Ascending aorta (tissue), 2 donors: ENCODE measurements at places on chromosomes 13 and 19. TPM values are rescaled to one million over a fixed set of nuclear protein-coding genes. Genes with fewer than 3 reads are reported as not detected.
A peak's percentile ranks its signal among the peaks of the same experiment; 100 is the strongest.

GRCh38 chr13:94128430-94128829, 351.1 kb downstream of the DCT start:
- no peak for DNase-seq

DNA sequence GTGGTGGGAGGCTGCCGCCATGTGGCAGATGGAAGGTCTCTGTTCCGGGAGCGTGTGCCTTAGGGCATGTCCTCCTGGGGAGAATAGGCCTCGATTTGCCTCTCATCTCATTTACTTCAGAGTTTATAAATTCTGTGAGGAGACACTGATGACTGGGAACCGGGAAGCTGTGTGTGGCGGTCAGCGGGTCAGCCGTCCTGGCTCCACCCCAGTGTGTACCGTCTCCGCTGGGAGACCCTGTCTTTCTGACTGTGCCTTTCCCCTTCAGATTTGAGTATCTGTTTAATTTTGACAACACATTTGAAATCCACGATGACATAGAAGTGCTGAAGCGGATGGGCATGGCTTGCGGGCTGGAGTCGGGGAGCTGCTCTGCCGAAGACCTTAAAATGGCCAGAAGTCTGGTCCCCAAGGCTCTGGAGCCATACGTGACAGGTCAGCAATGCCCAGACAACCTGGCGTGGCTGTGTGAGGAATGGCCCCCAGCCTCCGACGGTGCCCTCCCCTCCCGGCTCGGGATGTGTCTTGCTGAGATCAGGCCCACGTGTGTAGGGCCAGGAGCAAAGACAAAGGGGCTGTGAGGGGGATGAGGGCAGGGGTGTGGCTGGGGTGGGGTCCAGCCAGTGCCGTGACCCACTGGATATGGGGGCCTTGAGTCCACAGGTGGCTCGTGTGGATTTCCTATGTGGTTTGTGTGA, 21.6 kb downstream of the ATP4B start:
- no peak for DNase-seq

OR7C1 gene
- not detected for total RNA-seq

DNA sequence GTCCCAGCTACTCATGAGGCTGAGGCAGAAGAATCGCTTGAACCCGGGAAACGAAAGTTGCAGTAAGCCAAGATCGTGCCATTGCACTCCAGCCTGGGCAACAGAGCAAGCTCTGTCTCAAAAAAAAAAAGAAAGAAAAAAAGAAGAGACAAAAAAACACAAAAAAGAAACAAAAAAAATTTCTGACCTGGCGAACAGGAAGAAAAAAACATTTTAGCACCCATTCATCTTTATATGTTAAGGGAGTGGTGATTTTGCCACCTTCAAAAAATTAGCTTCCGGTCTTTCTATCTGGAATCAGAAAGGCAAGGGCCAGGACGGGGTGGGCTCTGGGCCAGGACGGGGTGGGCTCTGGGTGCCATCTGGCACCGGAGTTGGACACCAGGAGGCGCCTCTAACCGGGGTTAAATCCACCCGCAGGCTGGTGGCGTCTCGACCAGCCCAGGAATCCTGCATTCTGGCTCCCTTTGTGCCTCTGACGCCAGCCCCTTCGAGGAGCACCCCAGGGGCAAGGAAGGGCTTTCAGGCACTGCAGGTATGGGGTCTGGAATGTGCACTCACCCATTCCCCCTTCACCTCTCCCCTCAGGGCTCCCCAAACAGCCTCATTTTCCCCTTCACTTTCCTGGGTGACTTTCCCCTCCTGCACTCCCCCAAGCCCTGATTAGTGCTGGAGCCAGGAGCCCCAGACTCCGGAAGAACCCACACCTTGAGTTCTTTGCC, 10.4 kb upstream of the ZSWIM4 start:
- DNase-seq, result peak; percentile 28

EVI5L gene
- total RNA-seq, result 27.7 TPM

COL4A2 gene
- 1,227 TPM for total RNA-seq

DNA sequence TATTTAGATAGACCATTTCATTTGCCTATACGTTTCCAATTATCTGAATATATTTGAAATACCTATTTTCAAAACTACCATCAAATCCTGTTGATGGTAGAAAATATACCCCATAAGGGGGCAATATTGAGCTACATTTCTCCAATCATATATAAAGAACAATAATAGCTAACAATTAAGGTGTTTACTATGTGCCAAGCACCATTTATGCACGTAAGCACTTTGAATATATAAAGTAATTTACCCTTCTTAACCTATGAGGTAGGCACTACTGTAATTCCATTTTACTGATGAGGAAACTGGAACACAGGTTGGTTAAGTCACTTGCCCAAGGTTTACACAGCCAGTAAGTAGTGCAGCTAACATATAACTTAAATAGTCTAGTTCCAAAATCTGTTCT, 79.2 kb downstream of the UBL3 start:
- no peak for DNase-seq

DNA sequence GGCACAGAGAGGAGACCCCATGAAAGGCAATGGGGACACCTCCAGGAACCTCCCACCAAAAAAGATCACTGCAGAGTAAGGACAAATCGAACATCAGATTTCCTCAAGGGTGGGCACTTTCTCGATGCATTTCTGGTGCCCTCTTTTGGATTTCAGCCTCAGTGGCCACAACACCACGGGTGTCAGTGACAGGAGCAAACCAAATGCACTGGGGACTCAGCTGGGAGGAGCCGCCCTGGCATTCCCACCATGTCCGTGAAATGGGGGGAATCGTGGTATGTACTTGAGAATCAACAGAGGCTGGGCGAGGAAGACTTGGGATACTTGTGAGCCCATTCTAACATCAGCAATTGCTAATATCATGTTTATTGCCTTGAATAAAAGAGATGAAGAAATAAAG, 16.3 kb downstream of the FAM187B start:
- no peak for DNase-seq

- DNase-seq, result no peak
Observed at GRCh38 chr13:112101360-112101930, 34.5 kb downstream of the SOX1 start.

DPF1 gene
- not detected for total RNA-seq

DNA sequence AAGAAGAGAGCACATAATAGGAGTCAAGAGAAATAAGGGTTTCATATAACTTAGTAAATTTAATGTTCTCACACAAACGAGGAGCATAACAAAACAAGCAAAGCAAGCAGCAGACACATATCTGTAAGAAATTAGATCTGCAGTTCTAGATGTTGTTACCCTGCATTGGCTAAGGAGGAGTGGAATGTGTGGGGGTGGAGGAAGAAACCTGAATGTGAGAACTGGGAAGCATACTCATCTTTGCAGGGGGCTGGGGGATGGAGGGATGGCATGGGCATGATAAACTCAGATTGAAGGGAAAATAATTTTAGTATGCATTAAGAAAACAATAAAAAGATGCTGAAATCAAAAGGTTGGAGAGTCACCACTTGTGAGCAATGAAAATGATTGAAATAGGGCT, 255.0 kb downstream of the LIG4 start:
- no peak for DNase-seq

DNA sequence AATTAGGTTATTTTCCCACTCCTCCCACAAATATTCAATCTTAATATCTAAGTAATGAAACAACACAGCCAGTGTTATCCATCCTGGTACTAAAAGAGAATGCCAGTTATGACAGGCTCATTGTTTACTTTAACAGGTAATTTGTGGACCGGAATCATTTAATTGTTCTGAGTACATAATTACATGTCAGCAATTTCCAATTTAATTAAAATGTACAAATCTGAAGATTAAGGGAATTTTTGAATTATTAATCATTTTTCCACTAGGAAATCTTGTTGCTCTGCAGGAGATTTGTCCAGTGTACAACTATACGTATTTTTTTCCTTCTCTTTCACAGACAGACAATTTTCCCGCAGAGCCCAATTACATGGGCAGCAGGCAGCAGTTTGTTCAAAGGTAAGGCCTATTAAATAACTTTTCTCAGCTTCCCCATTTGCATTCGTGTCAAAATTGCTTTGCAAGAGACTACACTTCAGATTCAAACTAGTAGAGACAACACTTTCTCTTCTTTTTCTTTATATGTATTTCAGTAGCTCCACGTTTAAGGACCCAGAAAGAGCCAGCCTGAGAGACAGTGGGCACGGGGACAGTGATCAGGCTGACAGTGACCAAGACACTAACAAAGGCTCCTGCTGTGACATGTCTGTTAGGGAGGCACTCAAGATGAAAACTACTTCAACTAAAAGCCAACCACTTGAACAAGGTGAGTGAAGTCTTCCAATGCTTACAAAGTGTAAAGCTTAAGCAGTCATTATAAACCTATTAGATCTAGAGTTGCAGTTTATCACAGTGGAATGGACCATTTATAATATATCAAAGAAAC, 34.8 kb downstream of the PCDH17 start:
- no peak for DNase-seq

DNA sequence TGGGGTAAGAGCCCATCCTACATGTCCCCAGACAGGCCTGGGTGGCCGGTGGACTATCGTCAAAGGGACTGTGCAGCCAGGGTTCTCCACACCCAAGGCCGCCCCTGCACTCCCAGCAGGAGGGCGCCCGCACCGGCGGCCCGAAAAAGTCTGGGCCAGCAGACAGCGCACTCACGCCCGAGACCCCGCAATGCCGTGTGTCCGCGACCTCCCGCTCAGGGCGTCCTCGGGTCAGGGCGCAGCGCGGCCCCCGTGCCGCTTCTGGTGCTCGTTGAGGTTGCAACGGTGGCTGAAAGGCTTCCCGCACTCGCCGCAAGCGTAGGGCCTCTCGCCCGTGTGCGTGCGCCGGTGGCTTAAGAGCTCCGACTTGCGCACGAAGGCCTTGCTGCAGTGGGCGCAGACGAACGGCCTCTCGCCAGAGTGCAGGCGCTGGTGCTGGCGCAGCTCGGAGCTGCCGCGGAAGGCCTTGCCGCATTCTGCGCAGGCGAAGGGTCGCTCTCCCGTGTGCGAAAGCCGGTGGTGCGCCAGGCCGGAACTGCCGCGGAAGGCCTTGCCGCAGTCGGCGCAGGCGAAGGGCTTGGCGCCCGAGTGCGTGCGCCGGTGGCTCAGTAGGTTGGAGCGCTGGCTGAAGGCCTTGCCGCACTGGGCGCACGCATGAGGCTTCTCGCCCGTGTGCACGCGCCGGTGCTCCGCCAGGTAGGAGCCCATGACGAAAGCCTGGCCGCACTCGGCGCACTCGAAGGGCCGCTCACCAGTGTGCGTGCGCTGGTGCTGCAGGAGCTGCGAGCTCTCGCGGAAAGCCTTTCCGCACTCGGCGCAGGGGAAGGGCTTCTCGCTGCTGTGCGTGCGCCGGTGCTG, 2.8 kb upstream of the A1BG start:
- no peak for DNase-seq

RAB3D gene
- 33.6 TPM for total RNA-seq

GRCh38 chr13:113809934-113810333, 50.9 kb downstream of the TMEM255B start:
- DNase-seq, result no peak

IZUMO2 gene
- not detected for total RNA-seq

- no peak for DNase-seq
Observed at GRCh38 chr13:22064854-22065620, 394.2 kb downstream of the FGF9 start.

CERS1 gene
- not detected for total RNA-seq

DNA sequence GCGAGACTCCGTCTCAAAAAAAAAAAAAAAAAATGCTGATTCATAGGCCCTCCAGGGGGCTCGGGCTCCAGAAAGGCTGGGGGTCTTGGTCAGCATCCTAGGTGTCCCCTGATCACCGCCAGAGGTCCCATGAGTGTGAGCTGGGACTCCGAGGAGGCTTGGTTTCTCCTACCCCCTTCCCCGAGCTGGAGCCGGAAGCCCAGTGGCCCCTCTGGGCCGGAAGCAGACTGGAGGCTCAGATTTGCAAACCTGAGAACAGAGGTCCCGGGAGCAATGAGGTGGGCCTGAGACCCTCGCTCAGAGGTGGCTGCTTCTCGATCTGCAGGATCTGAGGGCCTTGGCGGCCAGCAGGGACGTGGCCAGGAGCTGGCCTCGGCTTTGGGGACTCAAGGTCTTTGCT, 41.5 kb downstream of the EFNA2 start:
- DNase-seq, result no peak

PRTN3 gene
- total RNA-seq, result not detected

SPACA4 gene
- total RNA-seq, result not detected

DNA sequence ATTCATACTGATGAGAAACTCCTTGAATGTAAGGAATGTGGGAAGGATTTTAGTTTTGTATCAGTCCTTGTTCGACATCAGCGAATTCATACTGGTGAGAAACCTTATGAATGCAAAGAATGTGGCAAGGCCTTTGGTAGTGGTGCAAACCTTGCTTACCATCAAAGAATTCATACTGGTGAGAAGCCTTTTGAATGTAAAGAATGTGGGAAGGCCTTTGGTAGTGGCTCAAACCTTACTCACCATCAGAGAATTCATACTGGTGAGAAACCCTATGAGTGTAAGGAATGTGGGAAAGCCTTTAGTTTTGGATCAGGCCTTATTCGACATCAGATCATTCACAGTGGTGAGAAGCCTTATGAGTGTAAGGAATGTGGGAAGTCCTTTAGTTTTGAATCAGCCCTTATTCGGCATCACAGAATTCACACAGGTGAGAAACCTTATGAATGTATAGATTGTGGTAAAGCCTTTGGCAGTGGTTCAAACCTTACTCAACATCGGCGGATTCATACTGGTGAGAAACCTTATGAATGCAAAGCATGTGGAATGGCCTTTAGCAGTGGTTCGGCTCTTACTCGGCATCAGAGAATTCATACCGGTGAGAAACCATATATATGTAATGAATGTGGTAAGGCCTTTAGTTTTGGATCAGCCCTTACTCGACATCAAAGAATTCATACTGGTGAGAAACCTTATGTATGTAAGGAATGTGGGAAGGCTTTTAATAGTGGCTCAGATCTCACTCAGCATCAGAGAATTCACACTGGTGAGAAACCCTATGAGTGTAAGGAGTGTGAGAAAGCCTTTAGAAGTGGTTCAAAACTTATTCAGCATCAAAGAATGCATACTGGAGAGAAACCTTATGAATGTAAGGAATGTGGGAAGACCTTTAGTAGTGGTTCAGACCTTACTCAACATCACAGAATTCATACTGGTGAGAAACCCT, 26.6 kb downstream of the ZNF345 start:
- DNase-seq, result no peak

- DNase-seq, result no peak
Observed at GRCh38 chr13:97912139-97912535, 41.3 kb upstream of the IPO5 start.

DNA sequence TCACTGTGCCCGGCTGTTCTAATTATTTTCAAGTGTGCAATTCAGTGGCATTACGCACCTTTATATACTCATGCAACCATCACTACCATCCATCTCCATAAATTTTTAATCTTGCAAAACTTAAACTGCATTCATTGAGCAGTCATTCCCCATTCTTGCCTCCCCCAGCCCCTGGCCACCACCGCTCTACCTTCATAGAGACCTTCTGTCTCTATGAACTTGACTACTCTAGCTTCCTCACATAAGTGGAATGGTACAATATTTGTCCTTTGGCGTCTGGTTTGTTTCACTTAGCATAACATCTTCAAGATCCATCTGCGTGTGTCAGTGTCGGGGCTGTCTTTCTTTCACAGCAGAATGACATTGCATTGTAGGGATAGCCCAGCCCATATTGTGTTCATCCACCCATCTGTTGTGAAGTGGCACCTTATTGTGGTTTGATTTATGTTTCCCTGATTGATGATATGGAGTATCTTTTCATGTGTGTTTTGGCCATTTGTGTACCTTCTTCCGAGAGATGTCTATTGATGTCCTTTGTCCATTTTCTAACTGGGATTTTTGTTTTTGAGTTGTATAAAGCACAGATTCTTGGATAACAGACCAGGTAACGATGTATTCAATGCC, 64.8 kb upstream of the FLT1 start:
- no peak for DNase-seq
